ENCODE measurements at places on chromosomes 1 and 21. TPM values are rescaled to one million over a fixed set of nuclear protein-coding genes. Genes with fewer than 3 reads are reported as not detected.

DNA sequence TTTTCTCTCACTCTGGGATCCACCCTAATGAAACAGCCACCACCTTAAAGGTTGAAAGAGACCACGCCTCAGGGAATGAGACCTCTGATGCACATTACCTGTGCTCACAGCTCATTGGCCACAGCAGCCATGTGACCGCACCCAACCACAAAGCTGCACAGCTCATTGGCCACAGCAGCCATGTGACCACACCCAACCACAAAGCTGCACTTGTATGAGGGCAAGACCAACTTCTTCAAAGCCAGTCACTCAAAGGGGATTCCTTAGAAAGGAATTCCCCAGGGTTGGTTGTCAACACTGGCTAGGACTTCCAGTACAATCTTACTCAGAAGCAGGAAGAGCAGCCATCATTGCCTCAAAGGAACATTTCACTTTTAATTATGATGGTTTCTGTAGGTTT, 43.6 kb upstream of the PDE9A start:
- no peak for DNase-seq

DNA sequence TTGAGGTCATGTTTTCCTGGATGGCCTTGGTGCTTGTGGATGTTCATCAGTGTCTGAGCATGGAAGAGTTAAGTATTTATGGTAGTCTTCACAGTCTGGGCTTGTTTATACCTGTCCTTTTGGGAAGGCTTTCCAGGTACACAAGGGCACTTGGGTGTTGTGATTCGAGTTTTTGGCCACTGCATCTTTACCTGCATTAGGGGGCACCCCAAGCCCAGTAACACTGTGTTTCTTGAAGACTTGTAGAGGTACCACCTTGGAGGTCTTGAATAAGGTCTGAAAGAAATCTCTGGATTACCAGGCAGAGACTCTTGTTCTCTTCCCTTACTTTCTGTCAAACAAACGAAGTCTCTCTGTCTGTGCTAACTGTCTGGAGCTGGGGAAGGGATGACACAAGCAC, 34.4 kb upstream of the ROR1 start:
- DNase-seq = no peak

GRCh38 chr1:9351654-9352271, 59.1 kb downstream of the SPSB1 start:
- no peak for DNase-seq

The FAM72A gene
- 7.2 TPM for total RNA-seq

The PLPPR5 gene
- total RNA-seq = not detected

GRCh38 chr21:33202464-33203363, 27.0 kb upstream of the IFNAR2 start:
- no peak for DNase-seq

DNA sequence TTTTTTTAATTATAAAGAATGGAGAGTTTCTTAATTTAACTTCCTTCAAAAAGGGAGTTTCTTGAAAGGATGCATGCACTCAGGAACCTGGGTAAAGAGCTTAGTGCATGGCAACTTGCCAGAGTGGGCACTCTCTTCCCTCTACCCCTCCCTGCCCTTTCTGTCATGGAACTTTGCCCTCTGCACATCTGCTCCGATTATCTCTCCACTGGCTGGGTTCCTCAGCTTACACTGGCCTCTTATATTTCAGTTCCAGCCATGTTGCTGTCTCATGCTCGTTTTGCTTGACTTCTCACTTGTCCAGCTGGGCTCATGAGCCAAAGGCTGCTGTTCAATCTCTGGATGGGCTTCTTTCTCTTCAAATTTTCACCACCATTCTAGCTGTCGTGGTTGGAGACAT, 87.0 kb downstream of the NCAM2 start:
- no peak for DNase-seq

The CCDC27 gene
- total RNA-seq = not detected

GRCh38 chr1:100279954-100280682, 14.1 kb downstream of the RTCA start:
- no peak for DNase-seq

The KCNE1 gene
- total RNA-seq = 0.16 TPM

The GPATCH3 gene
- total RNA-seq = 7.8 TPM

The ASCL5 gene
- total RNA-seq = not detected

DNA sequence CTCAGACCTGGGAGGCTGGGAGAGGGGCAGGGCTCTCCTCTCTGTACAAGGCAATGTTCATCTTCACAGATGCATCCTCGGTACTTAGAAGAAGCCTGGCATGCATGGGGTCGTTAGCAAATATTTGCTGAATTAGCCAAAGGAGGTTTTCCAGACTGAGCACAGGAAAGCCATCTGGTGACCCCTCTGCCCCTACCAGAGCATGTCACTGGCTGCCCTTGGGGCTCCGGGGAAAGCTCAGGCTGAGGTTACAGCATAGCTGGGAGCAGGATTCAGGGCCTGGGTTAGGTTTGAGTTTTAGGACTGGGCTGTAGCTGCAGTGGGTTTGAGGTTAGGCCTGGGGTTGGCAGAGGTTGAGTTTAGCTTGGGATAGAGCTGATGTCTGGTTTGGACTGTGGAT, 43.4 kb upstream of the ZBTB40 start:
- DNase-seq = no peak

The TTC39A gene
- not detected for total RNA-seq

DNA sequence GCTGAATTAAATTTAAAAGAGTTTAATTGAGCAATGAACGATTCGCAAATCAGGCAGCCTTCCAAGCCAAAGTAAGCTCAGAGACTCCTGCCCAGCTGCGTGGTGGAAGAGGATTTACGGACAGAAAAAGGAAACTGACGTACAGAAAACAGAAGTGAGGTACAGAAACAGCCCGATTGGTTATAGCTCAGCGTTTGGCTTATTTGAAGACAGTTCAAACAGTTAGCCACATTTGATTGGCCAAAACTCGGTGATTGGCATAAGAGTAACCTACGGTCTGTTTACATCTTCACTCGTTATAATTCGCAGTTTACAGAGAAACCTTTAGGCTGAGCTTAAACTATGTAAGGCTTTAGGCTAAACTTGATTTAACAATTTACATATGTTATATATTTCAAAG, 46.9 kb downstream of the CR1L start:
- DNase-seq = no peak

DNA sequence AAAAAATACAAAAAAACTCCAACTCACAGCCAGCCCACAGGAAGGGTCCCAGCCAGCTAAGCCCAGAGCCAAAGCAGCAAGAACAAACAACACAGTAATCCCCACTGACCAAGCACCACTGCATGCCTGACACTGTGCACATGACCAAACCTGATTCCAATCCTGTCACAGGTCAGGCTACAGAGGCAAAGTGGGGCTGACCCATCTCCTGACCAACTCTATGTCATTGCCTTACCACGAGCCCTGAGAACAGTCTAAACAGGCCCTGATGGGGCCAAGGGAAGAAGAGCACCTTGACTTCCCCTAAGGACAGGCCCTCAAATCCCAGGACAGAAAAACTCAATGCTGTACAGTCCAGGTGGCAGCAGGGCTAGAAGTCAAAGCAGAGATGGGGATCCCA, 2.4 kb downstream of the LSS start:
- no peak for DNase-seq

The CYB561D1 gene
- total RNA-seq = 5.5 TPM

The SLC35F3 gene
- not detected for total RNA-seq

The DPM3 gene
- total RNA-seq = 40.7 TPM

The ALG14 gene
- 2.1 TPM for total RNA-seq

- no peak for DNase-seq
These were observed 176.7 kb downstream of the LRRC7 start for GRCh38 chr1:69744381-69744780.

The ATP1A4 gene
- not detected for total RNA-seq

DNA sequence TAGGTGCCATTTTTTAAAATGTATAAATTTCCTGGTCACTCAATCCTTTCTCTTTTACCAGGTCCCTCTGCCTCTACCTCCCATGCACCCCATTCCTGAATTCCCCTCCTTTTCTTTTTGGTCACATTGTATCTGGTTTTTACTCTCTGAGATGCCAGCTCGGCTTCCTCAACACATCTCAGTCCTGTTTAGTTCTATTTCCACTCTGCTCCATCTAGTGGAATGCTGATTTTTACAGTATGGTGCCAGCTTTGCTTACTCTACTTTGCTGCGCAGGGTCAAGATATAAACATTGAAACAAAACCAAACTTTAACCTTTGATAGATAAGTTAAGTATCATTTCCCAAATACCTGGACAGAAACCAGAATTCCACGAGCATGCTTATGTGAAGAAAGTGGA, 96.0 kb downstream of the ESRRG start:
- no peak for DNase-seq

- no peak for DNase-seq
These were observed 58.4 kb upstream of the IFI44L start for GRCh38 chr1:78561856-78562255.

GRCh38 chr1:203055161-203055799, 29.0 kb downstream of the PPFIA4 start:
- no peak for DNase-seq

- no peak for DNase-seq
These were observed 150.9 kb downstream of the PRDM16 start for GRCh38 chr1:3219791-3220467.

The HMCN1 gene
- 21.4 TPM for total RNA-seq

- DNase-seq = no peak
These were observed 11.5 kb downstream of the IBA57 start for GRCh38 chr1:228177183-228177475.

- no peak for DNase-seq
These were observed 34.1 kb upstream of the CNIH3 start for GRCh38 chr1:224582041-224582440.

The LINGO4 gene
- not detected for total RNA-seq

DNA sequence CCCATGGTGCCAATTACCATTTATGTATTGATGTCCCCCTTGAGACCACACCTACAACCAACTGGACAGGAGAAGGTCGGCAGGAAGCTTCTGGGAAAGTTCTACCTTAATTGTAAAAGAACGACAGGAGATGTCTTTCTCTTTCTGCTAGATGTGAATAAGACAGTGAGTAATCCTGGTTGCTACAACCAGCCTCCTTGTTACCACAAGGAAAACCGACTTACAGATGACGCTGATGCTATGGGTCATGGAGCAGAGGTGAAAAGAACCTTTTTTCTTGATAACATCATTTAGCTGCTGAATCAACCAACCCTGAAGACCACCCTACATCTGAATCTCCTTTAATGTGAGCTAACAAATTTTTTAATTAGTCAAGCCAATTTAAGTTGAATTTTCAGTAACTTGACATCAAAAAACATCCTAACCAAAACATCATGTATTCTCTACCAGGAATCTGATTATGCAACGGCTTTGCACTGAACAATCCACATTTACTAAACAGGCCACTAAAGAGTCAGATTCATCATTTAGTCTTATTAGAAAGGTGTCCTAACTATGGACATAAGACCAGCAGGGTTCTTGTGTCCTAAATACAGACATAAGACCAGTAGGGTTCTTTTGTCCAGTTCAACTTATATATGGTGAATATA, 23.0 kb downstream of the RGS2 start:
- no peak for DNase-seq

The AGMAT gene
- total RNA-seq = 0.53 TPM

DNA sequence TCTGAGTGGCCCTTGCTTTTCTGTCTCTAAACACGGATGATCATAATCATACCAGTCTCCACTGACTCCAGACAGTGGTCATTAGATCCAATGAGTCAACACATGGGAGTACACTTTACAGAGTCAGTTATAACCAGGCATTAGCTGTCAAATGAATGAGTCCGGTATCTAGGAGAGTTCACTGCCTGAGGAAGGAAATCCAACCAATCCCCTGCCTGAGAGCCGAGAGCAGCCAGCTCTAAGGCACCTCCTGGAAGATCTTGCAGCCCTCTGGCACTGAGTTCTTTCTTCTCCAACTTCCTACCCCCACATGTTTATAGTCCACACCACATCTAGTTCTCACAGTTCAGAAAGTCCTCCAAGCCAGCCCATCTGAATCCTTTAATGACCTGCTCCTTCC, 29.4 kb upstream of the RBM15 start:
- DNase-seq = no peak

GRCh38 chr1:181134543-181135436, 46.3 kb downstream of the IER5 start:
- peak; percentile 83 for DNase-seq

GRCh38 chr1:210627755-210628154, 299.1 kb downstream of the HHAT start:
- DNase-seq = no peak
